Cardiac ventricle fibroblast (primary cell): ENCODE measurements at places on chromosomes 13 and 19. TPM values are rescaled to one million over a fixed set of nuclear protein-coding genes. Genes with fewer than 3 reads are reported as not detected.

The CYP4F2 gene
- total RNA-seq, result not detected in 2 replicates

The KIRREL2 gene
- total RNA-seq, result 0.19 TPM in 1 of 2 replicates, not detected in the other

The ZNF791 gene
- 10.6 and 13.2 TPM in 2 replicates for total RNA-seq

The PEG3 gene
- total RNA-seq, result 2.6 and 2.8 TPM in 2 replicates

The EDDM13 gene
- total RNA-seq, result not detected in 2 replicates

The ZNF66 gene
- 0.12 and 0.83 TPM in 2 replicates for total RNA-seq

The PRSS57 gene
- not detected in 2 replicates for total RNA-seq

The ZNF296 gene
- total RNA-seq, result not detected in 2 replicates

The ADGRE1 gene
- not detected in 2 replicates for total RNA-seq

The FRY gene
- total RNA-seq, result 0.75 and 1.9 TPM in 2 replicates

The EHD2 gene
- total RNA-seq, result 339 and 398 TPM in 2 replicates

The AMH gene
- 0.31 and 0.39 TPM in 2 replicates for total RNA-seq

The CCDC194 gene
- total RNA-seq, result not detected in 2 replicates

The ZNF564 gene
- 3.3 and 3.4 TPM in 2 replicates for total RNA-seq

The NLRP11 gene
- total RNA-seq, result 0.06 TPM in 1 of 2 replicates, not detected in the other

The FCER2 gene
- total RNA-seq, result not detected in 2 replicates

The GJB2 gene
- not detected in 2 replicates for total RNA-seq

The PRR19 gene
- not detected in 2 replicates for total RNA-seq

The SIAH3 gene
- not detected in 2 replicates for total RNA-seq

The RETN gene
- not detected in 2 replicates for total RNA-seq

The VAV1 gene
- total RNA-seq, result not detected in 2 replicates

The FGF9 gene
- not detected in 2 replicates for total RNA-seq

The ERICH6B gene
- total RNA-seq, result not detected in 2 replicates

The NLRP5 gene
- not detected in 2 replicates for total RNA-seq

The ZSWIM9 gene
- total RNA-seq, result 1.6 and 4.2 TPM in 2 replicates

The GRIK5 gene
- not detected in 2 replicates for total RNA-seq

The ETV2 gene
- total RNA-seq, result 0.88 and 1.2 TPM in 2 replicates

The FAM216B gene
- not detected in 2 replicates for total RNA-seq

The PRR20B gene
- total RNA-seq, result not detected in 2 replicates

The TUBB4A gene
- not detected in 2 replicates for total RNA-seq

The SHC2 gene
- total RNA-seq, result 3.1 TPM in 2 replicates

The GPR18 gene
- not detected in 2 replicates for total RNA-seq

The CCDC70 gene
- total RNA-seq, result not detected in 2 replicates

The SCGB2B2 gene
- 0.19 and 0.49 TPM in 2 replicates for total RNA-seq

The FAM124A gene
- 1.0 and 1.7 TPM in 2 replicates for total RNA-seq

The F10 gene
- total RNA-seq, result 4.4 and 5.7 TPM in 2 replicates
